Left hindlimb (tissue), 1 donor: ENCODE measurements at places on chromosomes 4 and X.

DNA sequence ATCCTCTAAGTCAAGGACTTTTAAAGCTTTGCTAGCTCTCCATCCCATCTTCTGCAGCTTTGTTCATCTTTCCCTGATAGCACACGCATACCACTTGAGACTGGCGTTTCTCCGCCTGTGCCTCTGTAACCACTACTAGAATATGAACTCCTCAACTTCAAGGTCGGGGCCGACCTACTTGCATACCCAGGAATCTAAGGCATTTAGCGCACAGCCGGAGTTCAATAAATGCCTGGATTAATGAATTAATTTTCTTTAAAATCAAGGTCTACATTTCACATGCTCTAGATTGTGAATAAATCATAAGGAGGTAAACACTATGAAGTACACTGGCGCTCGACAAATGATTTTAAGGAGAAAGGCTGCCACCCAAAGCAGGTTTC, 89.3 kb downstream of the HNRNPD start:
- DNase-seq: no peak

GRCh38 chr4:168383510-168383909, 65.0 kb upstream of the DDX60 start:
- no peak for DNase-seq

- DNase-seq: peak; percentile 85
These were observed 84.5 kb upstream of the MAML3 start for GRCh38 chr4:140238351-140239056.

- no peak for DNase-seq
These were observed 2.1 kb downstream of the MBNL3 start for GRCh38 chrX:132486599-132487178.

DNA sequence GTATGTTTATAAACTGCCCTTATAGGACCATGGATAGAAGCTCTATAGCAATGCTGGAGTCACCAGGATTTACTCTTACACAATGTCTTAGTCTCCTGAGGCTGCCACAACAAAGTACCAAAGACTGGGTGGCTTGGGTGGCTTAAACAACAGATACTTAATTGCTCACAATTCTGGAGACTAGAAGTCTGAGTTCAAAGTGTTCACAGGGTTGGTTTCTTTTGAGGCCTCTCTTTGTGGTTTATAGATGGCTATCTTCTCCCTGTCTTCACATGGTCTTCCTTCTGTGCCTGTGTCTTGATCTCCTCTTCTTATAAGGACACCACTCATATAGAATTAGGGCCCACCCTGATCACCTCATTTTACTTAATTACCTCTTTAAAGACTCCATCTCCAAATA, 2.0 kb upstream of the TRPC3 start:
- no peak for DNase-seq
